ENCODE measurements at places on chromosomes 3 and 15.

DNA sequence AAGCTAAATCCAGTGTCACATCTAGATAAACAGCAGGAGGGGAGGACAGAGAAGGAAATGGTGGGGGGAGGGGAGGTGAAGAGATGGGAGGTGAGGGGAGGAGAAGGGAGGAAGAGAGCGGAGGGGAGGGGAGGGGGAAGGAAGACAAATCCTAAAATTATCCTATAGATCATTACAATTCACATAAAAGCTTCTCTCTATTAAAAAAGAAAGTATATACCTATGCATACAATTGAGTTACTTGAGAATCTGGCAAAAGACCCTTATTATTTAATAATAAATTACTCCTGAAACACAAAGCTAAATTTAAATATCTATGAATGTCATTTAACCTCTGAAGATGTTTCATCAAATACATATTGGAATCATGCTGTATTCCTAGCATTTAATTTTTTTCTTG, 303.9 kb downstream of the MAGI1 start:
- no peak for DNase-seq

DNA sequence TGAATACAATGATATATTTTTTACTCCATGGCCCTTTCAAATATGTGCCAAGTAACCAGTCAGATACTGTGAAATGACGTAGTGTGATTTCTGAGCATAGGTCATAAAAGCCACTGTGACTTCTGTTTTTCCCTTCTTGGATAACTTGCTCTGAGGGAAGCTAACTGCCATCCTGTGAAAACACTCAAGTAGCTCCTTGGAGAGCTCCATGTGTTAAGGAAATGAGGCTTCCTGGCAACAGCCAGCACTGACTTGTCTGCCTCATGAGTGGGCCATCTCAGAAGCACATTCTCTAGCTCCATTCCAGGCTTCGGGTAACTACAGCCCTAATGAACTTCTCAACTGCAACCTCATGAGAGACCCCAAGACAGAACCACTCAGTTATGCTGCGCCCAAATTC, 9.5 kb upstream of the CCDC80 start:
- DNase-seq, result no peak

GRCh38 chr15:100715571-100716455, 113.4 kb downstream of the ASB7 start:
- no peak for DNase-seq

DNA sequence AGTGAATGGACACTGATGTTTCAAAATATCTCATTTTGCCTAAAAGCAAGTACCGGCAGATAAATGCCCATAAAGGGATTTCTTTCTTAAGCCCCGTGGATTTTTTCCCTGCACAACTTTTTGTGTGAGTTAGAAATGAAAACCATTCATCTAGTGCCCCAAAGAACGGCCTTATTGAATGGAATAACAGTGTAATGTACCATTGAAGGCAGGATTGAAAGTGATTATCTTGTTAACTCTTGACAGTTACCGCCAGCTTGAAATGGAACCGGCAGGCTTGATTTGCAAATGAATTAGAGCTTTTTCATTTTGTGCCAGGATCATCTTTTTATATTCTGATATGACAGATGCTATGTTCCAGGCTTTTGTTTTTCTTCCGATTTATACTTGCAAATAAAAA, 162.2 kb downstream of the RSRC1 start:
- no peak for DNase-seq

GRCh38 chr3:24166515-24166914, 221.4 kb downstream of the NR1D2 start:
- DNase-seq, result no peak

DNA sequence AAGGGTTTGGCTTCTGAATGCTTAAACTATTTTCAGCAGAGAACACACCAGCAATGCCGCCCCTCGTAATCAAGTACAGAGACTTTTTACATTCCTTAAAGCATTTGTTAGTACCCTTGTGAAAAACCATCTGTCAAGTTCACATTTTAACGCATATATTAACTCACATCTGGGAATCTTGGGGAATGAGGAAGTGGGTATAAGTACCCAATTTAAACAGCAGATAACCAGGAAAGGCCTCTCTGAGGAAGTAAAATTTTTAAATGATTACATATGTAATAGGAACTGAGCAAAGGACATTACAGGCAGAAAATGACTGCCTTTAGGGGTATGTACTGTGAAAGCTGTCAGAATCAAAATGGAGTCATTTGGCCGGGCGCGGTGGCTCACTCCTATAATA, 12.8 kb upstream of the CFAP44 start:
- DNase-seq, result no peak

GRCh38 chr3:77620009-77620408, 580.1 kb downstream of the ROBO2 start:
- DNase-seq, result no peak

DNA sequence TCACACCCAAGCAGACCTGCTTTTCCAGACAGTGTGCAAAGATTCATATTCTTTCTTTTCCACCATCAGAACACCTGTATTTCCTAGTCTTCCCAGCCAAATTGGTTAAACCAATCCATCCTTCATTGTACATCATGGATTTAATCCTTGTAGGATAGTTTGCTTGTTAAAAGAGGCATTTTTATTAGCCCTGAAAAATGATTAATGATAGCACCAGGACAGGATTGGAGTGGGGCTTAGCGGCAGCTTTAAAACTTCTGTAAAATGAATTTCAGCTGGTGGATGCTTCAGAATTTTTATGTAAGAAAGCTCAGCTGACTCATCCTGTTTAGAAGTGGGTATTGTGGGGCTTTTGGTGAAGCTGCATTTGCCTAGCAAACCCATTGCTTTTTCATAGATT, 36.1 kb upstream of the ARHGEF26 start:
- DNase-seq, result no peak

DNA sequence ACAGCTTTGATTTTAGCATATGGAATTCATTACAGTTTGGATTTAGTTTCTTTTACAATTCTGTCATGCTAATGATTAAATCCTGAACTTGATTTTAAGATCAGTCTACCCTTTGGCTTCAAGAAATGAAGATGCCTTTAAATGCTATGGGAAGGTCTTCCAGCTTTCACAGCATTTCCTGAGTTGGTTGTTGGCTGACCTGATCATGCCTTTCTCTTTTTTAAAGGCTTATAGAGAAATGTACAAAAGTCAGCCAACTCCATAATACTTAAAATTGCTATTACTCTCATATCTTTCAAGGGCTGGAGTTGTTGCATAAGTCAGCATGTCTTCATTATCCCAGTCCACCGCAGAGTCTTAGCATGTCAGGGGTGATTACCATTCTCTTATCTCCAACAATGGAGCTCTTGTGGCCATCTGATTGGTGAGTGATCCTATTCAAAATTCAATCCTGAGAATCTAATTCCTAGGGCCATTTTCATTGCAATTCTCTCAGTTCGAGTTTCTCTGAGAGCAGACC, 123.8 kb downstream of the GMNC start:
- no peak for DNase-seq

DNA sequence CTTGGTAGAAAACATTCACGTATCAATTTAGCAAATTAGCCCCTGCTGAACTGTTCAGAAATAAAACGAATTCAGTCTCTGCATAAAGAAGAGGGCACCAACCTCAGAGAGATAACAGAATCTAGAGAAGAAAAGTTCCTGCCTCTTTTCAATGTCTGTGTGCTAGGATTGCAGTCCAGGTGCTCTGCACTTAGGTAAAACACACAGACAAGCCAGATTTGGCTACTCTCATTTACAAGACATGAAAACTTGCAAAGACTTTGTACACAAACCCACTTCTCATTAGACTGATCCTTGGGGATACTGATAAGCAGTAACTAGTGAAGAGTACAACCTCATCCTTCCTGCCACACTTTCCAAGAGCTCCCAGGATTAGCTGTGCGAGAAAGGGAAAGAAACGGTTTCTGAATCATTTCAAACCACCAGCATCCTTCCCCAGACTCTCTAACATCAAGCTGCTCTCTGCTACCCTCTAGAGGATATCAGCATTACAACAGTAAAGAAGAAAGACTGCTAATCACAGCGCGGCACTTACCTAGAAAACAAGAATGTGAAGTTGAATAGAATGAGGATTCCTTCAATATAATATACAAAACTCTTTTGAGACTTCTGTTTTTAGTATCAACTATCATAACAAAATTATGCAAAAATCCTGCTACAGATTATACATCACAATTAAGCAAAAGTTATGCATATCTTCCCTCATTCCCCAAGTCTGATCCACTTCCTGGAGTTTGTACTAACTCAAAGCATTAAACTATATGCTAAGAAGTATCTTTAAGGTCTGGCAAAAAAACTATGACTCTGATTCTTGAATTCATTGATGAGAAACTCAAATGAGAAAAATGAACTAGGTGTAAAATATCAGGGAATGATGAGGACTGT, 306.4 kb downstream of the MAGI1 start:
- peak; percentile 18 for DNase-seq

DNA sequence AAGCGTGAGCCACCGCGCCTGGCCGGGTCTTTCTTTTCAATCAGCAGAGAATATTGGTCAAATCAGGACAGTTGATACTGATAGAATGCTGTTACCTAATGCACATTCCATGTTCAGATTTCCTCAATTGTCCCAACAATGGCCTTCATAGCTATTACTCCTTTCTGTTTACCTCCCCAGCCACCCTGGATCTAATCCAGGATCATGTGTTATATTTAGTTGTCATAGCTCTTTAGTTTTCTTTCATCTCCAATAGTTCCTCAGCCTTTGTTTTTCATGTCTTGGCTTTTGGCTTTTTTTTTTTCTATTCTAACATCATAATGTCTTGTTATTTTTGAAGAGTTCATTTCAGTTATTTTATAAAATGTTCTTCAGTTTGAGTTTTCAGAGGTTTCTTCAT, 14.6 kb downstream of the USP3 start:
- no peak for DNase-seq

DNA sequence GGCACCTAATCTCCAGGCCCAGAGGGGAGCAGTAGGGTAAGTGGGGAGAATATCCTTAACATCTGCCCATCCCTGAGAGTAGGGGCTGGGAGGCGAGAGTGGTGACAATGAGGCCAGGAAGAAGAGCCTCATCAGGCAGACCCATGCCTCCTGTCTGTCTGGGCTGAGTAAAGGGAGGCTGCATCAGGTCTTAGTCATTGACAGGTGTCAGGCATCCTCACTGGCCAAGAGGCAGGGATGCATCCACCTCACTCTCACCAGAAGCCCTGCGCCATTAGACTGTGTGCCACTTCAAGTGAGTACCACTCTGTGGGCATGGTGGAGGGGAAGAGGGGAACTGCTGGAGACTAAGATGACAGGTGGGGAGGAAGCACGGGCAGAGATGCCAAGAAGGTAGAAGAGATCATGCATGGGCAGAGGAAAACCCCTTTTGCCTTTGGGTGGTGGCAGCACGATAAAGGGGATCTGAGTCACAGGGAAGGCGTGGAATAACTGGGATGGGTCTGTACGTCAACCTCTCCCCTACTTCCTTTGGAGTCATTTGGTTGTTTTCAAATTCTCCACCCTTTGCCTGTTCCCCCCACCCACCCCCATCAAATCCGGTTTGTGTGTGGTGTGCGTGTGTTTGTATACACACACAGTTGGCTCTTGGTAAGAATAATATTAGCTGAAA, 14.1 kb downstream of the ANAPC13 start:
- DNase-seq, result no peak

- no peak for DNase-seq
Measured at GRCh38 chr15:69086427-69087204, 72.1 kb downstream of the NOX5 start.

GRCh38 chr15:85545185-85545584, 164.8 kb downstream of the AKAP13 start:
- no peak for DNase-seq

DNA sequence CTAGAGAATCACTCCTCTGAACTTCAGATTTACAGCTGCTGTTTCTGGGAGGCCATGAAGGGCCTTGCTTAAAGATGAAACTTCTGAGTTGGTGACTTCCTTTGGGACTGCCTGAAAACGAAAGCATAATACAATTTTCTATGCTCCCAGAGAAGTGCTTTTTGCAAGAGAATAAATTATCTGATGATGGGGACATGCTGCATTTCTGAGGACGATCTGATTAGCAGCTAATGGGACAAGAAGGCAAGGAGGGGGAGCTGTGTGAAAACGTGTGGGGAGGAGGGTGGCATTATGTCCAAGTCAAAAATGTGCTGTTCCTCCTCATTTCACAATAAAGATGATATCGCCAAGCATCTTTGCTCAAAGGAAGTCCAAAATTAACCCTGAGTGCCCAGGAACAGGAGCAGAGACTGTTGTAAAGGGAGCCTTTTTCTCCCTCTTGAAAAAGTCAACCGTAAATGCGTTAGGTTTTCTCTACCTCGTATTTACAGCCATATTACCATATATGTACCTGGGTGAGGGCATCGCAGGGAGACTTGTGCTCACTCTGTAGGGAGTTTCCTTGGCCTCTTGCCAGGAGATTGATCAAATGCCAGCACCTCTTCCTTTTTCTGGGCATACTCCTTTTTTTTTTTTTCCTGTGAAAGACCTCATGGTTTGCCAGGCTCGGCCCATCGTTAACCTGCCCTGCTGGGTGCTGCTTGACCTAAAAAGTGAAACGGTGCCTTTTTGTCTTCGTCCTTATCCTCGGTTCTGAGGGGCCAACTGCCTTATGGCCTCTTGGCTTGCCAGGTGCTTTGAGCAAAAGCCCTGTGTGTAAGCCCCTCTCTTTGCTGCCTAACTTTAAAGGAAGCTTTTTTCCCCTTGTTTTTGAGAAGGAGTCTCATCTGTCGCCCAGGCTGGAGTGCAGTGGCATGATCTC, 11.5 kb downstream of the ITPR1 start:
- DNase-seq, result no peak

- DNase-seq, result no peak
Measured at GRCh38 chr3:187571701-187572100, 98.5 kb downstream of the SST start.

- no peak for DNase-seq
Measured at GRCh38 chr15:61171209-61171608, 57.9 kb downstream of the RORA start.

DNA sequence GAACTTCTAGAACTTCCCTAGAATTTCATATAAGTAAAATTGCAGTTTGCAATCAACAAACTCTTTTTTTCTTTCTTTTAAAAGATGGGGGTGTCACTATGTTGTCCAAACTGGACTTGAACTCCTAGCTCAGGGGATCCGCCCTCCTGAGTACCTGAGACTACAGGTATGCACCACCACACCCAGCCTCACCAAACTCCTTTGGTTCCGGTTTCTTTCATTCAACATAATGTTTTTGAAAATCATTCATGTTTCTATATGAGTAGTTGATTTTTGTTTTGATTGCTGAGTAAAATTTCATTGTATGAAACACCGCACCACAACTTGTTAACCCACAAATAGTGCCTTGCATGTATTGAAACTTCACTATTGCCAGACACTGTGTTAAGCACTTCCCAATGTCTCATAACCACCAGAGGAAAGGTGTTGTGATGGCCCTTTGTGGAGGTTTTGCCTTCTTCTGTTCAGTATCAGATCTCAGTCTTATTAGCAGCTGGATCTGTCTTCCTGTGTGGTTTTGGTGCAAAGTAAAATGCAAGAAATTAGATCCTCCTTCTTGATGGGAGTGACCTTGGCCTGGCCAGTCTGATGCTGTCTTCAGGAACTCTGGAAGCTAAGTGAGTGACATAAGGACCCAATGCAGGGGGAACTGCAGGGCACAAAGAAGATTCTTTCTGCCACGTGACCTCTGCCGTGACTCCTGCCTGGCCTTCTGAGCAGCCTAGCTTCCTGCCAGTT, 78.8 kb upstream of the UBE2E1 start:
- DNase-seq, result no peak

GRCh38 chr15:77048135-77048876, 22.6 kb downstream of the TSPAN3 start:
- DNase-seq, result peak; percentile 37

GRCh38 chr3:178634975-178635374, 98.7 kb downstream of the KCNMB2 start:
- no peak for DNase-seq

GRCh38 chr15:99168601-99169580, 64.0 kb downstream of the SYNM start:
- DNase-seq, result no peak

- no peak for DNase-seq
Measured at GRCh38 chr3:54045061-54045815, 77.1 kb upstream of the CACNA2D3 start.
